ENCODE measurements at places on chromosomes 7 and 10.

DNA sequence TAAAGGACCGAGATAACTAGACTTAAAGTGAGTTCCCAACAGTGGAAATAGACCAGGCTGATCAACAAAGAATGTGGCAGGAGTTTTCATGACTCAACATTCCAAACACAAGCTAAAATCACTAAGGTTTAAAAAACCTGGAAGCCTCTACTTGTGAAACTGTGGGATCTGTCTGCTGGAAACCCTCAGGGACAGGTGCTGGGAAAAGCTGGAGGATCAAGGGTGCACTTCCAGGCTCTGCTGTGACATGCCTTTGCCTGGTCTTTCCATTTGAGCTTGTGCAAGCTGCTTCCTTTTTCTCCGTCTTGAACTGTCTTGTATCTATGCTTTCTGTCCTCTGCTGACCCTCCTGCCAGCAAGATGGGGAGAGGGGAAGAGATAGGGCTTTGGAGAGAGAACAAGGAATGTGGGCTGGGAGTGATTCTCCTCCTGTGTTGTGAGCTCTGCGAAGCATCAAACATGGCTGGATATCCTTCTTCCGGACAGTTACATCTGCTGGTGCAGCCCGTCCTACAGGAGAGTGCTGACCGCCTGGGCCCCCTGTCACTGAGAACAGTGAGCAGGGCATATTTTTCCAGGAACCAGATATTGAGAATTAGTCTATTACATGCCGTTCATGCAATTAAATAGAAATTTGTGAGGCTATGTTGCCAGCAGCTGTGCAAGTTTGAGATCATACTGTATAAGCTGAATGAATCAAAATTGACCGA lies 25.5 kb downstream of the ARHGAP22 start:
- H3K27ac ChIP-seq = no peak overlapping the region
- H3K36me3 ChIP-seq = no peaks in the 10 kb centered on the region
- H3K4me1 ChIP-seq = no peaks in the 10 kb centered on the region
- DNase-seq = no peak
- no peaks in the 10 kb centered on the region for H3K27me3 ChIP-seq

GRCh38 chr10:75685187-75685586 lies 253.8 kb downstream of the LRMDA start:
- no peaks in the 10 kb centered on the region for H3K4me1 ChIP-seq
- H3K4me3 ChIP-seq = no peak overlapping the region
- no peaks in the 10 kb centered on the region for H3K36me3 ChIP-seq
- DNase-seq = no peak
- no peaks in the 10 kb centered on the region for H3K27me3 ChIP-seq
- H3K27ac ChIP-seq = no peak overlapping the region

- no peak overlapping the region for H3K4me3 ChIP-seq
- H3K36me3 ChIP-seq = no peaks in the 10 kb centered on the region
- H3K27me3 ChIP-seq = no peaks in the 10 kb centered on the region
- H3K4me1 ChIP-seq = peaks cover 17% of the 10 kb centered on the region
Observed at GRCh38 chr10:43235070-43235900, 31.6 kb downstream of the RASGEF1A start.

DNA sequence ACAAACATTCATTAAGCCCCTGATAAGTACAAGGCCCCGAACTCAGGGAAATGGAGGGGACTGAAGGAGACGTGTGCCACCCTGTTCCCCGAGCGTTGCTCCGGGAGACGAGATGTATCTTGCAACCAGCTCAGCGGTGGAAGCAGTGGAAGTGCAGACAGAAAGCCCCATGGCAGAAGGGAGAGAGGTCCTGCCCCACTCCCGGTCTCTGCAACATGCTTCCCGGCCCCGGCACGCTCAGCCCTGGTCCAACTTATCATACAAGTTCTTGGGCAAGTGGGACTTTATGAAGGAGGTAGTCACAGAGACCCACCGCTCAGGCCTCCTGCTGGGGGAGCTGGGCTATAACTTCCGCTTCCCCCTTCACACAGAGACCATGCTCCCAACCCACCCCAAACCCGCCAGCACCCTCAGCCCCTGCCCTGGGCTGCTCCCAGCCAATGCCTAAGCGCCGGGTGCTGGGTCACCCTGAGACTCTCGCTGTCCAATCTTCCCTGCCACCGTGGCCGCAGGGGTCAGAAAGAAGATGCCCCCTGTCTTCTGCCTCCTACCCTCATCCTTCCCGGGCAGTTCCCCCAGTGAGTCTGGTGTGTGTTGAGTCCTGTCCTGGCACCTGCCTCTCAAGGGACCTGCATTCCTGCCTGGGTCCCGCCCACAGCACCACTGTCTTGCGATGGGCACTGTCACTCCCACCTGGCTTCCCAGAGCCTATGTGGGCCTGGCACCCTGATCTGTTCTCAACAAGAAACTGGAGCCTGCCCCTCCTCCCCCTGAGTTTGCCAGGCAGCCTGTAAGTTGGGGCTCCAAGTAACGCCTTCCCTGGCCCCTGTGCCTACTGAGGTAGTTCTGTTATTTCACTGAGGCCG lies 157.7 kb downstream of the PRKAG2 start:
- DNase-seq = no peak
- H3K27me3 ChIP-seq = no peaks in the 10 kb centered on the region
- H3K4me3 ChIP-seq = no peak overlapping the region
- no peak overlapping the region for H3K27ac ChIP-seq
- no peaks in the 10 kb centered on the region for H3K4me1 ChIP-seq
- no peaks in the 10 kb centered on the region for H3K36me3 ChIP-seq

DNA sequence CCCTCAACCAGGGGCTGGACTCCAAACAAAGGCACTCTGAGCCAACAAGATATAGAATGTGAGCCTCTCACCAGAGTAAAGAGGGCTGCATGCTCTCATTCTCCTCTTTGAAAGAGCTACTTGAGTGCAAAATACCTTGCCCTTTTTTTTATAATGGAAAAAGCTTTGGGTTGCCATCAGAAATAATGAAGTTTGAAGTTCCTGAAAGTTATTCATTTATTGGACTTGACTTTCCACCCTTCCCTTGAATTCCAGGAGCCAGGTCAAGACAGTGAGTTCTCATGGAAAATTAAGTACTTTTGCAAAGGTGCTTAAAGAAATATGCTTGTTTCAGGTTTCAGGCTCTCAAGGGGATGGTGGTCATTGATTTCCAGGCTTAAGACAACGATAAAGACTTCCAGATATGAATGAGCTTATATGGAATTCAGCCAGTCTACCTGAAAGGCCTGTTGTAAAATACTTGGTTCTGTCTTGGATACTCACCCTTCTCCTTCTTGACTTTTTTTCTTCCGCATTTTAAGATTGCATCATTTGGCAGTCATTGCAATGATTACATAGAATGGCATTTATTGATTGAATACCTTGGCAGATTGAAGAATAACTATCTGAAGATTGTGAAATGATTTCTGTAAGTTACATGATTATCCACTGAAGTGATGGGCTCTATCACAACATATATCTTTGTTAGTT lies 696.4 kb downstream of the INHBA start:
- H3K27ac ChIP-seq = no peak overlapping the region
- DNase-seq = no peak
- H3K27me3 ChIP-seq = no peaks in the 10 kb centered on the region
- no peaks in the 10 kb centered on the region for H3K4me1 ChIP-seq
- no peaks in the 10 kb centered on the region for H3K36me3 ChIP-seq

DNA sequence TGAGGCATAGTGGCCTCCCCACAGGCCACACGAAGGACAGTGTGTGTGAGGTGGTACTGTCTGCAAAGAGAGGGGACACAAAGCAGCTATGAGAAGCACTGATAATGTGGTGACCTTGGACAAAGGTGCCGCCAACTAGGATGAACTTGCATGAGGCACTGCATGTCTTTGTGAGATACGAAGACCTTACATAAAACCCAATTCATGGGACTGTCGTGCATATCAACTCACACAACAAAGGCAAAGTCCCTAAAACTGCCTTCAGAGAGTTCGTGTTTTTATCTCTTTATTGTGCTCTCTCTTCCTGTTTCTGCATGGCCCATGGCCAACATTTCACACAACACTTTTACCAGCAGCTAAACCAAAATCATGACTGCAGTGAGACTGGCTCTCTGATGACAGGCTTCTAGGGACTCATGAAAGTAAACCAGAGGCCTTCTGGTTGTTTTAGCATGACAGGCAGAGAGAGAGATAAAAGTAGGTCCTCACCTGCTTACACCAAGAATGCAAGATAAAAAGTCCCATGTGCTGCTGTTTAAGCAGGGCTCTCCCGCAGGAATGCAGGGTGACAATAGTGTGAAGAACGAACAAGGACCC lies 347.8 kb downstream of the ELMO1 start:
- H3K36me3 ChIP-seq = no peaks in the 10 kb centered on the region
- H3K27ac ChIP-seq = no peak overlapping the region
- peaks cover 23% of the 10 kb centered on the region for H3K4me1 ChIP-seq
- DNase-seq = peak; percentile 27
- no peaks in the 10 kb centered on the region for H3K27me3 ChIP-seq

Data from CD8-positive, alpha-beta memory T cell (primary cell).